Osteoblast (primary cell): ENCODE measurements at places on chromosomes 4 and X. TPM values are rescaled to one million over a fixed set of nuclear protein-coding genes. Genes with fewer than 3 reads are reported as not detected.

GRCh38 chr4:110071466-110071865, 126.9 kb downstream of the ELOVL6 start:
- no peak overlapping the region for H3K27ac ChIP-seq
- no peaks in the 10 kb centered on the region for H3K27me3 ChIP-seq
- peaks cover 5% of the 10 kb centered on the region for H3K36me3 ChIP-seq
- H3K4me3 ChIP-seq, result no peak overlapping the region
- no peaks in the 10 kb centered on the region for H3K4me1 ChIP-seq
- DNase-seq, result no peak

- H3K4me3 ChIP-seq, result no peak overlapping the region
- DNase-seq, result no peak
- H3K27ac ChIP-seq, result peak overlapping the region; percentile 47
- H3K27me3 ChIP-seq, result no peaks in the 10 kb centered on the region
Measured at GRCh38 chrX:154049209-154050112, 29.8 kb upstream of the IRAK1 start.

- no peak for DNase-seq
- no peaks in the 10 kb centered on the region for H3K4me1 ChIP-seq
- no peaks in the 10 kb centered on the region for H3K36me3 ChIP-seq
- peaks cover 67% of the 10 kb centered on the region for H3K27me3 ChIP-seq
- no peak overlapping the region for H3K4me3 ChIP-seq
- H3K27ac ChIP-seq, result no peak overlapping the region
Measured at GRCh38 chr4:16082041-16082425, 1.8 kb downstream of the PROM1 start.

DNA sequence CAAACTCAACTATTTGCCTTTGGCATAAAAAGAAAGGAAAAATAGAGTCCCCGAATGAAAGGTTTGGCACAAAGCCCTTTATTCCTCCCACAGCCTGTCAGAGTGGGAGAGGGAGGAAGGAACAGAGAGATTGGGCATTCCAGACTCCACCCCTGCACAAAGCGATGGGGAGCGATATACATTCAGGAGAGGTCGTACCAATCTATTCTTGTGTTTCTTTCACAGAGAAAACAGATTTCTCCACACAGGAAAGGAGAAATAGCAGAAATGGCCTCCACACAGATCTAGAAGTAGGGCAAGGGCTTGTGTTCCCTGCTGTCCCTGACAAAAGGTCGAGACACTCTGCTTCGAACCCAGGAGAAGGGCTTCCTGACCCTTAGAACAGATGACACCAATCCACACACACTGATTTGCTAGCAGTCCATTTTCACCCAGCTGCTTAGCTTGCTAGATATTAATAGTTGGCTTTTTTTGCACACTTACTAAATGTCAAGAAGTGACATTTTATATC, 197.4 kb downstream of the MAML3 start:
- DNase-seq, result no peak
- H3K36me3 ChIP-seq, result no peaks in the 10 kb centered on the region
- H3K4me1 ChIP-seq, result no peaks in the 10 kb centered on the region
- no peak overlapping the region for H3K27ac ChIP-seq

GRCh38 chrX:63503541-63503940, 152.4 kb upstream of the SPIN4 start:
- H3K27me3 ChIP-seq, result no peaks in the 10 kb centered on the region
- no peak for DNase-seq
- H3K4me3 ChIP-seq, result no peak overlapping the region
- peaks cover 15% of the 10 kb centered on the region for H3K4me1 ChIP-seq
- no peak overlapping the region for H3K27ac ChIP-seq
- H3K36me3 ChIP-seq, result no peaks in the 10 kb centered on the region

DNA sequence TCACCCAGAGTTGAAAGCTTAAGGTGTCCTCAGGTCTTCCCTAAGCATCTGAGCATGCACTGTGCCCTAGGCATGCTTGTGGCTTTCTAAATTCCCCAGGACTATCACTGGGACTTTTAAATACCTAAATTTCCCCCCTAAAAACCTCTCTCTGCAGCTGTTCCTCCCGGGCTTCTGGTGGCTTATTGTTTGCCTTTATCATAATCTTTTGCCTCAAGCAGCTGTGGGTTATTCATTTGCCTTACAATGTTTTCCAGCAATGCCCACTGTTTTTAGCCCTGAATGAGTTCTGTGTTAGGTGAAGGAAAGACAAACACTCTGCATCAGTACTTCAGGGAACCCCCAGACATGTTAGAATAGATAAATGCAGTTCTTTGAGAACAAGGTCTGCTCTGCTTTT, 455.0 kb downstream of the ZIC3 start:
- no peak overlapping the region for H3K27ac ChIP-seq
- H3K4me3 ChIP-seq, result no peak overlapping the region
- H3K36me3 ChIP-seq, result no peaks in the 10 kb centered on the region

The HHIP gene
- 0.59 and 0.72 TPM in 2 replicates for total RNA-seq
